ENCODE measurements at places on chromosomes 12 and 14. TPM values are rescaled to one million over a fixed set of nuclear protein-coding genes. Genes with fewer than 3 reads are reported as not detected.
A peak's percentile ranks its signal among the peaks of the same experiment; 100 is the strongest.

The NID2 gene
- 6.3 TPM for total RNA-seq

The KRT6B gene
- total RNA-seq = 0.08 TPM

The CPSF2 gene
- 15.5 TPM for total RNA-seq

The ETFBKMT gene
- total RNA-seq = 3.0 TPM

The FGF6 gene
- total RNA-seq = not detected

The INHBC gene
- total RNA-seq = not detected

DNA sequence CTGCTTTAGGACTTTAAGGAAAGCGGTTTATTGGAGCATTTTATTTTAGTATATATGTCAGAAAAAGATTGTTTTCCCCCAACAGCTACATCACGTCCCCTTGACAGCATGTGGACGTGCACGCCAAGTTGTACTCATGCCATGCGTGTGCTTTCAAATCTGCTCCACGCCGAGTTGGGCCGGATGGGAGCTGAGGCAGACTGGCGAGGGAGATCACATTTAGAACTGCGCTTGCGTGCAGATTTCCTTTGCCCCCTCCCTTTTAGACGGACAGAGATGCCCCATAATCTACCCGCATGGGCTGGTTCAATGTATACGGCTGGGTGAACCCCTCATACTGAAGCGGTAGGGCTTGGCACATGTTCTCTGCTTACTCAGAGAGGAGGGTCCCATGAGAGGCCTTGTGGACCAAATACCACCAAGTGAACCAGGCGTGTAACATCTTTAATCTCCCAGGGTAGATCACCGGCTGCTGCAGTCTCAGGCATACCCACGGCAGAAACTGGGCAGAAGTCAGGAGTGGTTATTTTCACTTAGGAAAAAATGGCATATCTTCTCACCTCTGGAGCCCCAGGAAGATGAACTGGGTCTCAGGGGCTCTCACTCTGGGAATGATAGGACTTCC, 92.1 kb downstream of the ESR2 start:
- DNase-seq = no peak

GRCh38 chr12:14554281-14555007, 13.2 kb downstream of the PLBD1 start:
- peak; percentile 71 for DNase-seq

GRCh38 chr12:47602949-47603558, 102.8 kb downstream of the RPAP3 start:
- no peak for DNase-seq

DNA sequence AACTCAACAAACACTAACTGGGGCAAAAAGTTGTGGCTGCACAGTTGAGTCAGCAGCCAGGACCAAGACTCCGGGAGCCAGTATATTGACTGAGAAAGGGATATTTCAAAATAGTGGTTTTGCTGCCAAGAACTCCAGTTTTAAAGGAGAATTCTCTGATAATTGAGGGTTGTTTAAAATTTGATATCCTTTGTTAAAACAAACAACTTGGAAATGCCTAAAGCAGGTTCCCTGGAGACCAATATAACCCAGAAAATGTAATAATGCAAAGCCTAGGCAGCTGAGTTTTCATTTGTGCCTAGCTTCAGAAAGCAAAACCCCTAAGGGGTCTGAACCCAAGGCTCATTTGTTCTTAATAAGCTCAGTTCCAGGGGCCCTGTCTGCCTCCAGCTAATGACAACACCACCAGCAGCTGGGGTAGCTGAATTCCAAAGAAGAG, 311.7 kb upstream of the CCDC196 start:
- DNase-seq = no peak

DNA sequence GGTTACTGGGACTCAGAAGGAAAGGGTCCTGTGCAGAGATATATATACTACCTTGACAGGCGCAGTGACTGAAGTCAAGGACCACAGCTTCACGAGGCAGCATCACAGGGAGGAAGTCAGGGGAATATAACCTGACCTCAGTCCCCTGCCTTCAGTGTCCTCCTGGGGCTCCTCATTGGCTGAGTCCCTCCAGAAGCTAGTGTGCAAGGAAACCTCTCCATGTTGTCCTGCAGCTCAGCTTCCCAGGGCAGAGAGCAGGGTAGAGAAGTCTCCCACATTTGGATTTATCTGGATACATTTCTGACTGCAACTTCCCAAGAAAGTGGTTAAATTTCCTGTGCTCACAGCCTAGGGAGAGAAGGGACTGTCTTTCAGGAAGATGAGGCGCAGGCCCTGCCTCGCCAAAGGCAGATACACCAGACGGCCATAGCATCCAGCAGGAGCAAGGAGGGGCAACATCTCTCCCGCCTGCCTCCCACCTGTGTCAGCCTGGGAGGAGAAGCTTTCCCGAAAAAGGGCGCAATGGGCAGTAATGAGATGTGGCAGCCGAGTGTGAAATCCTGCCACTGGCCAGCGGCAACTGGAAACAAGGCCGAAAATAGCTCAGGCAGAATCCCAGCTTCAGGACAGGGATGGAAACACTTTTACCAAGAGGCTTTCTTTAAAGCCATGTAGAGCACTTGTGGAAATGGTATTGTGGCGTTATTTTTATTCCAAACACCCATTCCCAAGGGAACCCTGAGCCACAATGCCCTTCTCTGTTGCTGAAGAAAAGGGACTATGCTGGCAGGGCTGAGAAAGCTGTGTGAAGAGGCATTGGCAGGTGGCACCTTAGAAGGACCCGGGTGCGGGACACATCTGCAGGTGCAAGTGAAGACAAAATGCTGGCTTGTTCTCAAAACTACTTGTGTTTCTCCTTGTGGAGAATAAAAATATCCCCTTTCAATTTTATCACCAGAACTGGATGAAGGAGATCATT, 54.9 kb upstream of the HIF1A start:
- DNase-seq = no peak

DNA sequence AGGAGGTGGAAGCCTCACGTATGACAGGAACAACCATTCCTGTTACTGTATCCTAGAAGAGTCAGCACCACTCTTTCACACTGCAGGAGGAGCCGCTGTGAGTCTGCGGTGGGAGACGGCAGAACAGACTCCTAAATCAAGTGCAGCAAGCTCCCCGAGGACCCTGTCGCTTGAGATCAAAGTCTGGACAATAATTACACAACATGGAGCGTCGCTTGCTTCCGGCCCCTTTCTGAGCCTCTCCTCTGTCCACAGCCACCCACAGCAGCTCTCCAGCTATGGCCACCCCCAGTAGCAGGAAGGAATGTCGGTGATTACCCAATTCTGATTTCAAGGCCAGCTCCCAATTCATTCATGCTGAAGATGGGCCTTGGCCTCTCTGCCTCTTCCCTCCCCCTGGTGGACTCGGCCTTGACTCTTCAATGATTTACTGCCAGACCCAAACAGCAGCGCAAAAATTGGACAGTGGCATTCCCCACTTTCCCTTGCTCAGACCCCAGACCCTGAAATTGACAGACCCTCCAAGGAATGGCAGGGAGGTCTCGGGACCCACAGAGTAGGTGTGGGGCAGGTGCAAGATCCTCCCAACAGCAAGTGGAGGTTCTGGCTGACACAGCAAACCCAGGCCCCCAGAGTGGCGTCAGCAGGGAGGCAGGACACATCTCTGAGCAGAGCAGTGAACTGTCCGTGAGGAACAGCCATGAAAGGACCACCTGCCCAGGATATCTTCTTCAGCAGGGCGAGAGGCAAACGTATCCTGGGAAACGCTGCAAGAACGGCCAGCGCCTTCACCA, 272.7 kb upstream of the DIO3 start:
- no peak for DNase-seq

DNA sequence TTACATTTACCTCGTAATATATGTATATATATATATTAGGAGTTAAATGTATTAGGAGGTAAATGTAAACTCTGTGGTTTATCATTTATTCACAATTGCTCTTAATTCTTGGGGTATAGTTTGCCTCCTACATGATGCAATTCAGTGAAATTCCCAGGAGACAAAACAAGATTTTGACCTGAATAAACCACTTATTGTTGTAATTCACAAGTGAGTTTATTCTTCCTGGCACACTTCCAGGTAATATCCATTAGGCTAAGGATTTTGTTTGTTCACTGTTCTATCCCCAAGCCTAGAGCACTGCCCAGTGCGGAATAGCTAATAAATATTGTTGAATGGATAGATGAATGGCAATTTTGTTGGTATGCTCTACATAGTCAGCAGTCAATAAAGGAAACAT, 3.0 kb downstream of the SMIM10L1 start:
- DNase-seq = no peak

DNA sequence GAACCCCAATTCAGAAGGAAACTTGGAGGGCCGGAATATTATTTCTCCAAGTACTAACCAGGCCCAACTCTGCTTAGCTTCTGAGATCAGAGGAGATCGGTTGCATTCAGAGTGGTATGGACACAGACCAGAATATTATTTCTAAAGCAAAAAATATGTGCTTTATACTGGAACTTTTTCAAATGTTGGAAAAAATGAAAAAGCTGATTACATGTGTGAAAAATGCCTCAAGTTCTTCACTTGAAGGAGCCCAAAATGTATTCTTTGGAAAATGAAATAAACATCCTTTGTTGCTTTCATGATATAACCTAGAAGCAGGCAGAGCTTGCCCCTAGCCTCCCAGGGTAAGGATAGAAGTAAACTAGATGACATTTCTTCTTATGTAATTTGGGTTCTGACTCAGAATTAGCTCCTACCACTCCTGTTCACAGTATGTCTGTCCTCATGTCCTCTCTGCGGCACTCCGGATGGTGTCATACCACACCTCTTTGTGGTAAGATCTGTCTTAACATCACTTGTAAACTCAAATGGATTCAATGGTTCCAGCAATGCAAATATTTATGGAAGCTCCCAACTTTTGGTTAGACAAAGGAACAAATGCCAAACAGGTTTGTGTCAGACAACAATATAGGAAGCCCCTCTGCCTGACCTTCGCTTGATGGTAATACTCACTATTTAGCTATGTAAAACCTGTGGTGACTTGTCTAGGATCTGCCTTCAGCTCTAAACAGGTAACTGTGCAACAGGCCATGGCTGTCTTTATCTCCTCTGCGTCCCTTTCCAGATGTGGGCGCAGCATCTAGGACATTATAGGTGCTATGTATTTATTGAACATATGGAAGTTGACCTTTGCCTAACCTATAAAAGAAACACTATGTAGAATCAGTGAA, 178.5 kb downstream of the SSPN start:
- DNase-seq = no peak

DNA sequence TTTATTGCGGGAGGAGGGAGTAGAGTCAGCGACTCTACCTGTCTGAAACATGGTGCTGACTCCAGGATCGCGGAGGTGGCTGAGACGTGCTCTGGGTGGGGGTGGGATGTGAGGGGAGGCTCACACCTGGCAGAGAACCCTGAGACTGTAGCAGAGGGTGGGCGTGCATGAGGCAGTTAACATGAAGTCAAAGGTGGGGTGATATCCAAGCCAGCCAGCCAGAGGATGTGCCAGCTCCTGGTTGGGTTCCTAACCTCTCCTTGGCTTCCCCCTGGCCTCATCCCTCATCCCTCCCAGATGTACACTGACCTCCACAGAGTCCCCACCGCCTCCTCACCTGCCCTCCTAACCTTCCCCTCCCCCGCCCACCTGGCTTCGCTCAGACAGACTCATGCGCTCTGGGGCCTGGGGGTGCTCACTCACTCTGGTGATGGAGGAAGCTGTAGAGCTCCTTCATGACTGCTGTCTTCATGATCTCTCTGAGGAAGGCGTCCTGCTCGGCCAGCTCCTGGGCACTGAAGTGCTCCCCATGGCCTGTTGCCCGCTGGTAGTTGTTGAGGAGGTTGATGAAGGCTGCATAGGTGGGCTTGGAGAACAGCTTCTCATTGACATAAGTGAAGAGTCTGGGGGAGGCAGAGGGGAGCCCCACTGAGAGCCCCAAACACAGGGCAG, 9.3 kb downstream of the ENDOU start:
- no peak for DNase-seq

- DNase-seq = no peak
These were observed 13.6 kb upstream of the TBC1D30 start for GRCh38 chr12:64810831-64811230.

DNA sequence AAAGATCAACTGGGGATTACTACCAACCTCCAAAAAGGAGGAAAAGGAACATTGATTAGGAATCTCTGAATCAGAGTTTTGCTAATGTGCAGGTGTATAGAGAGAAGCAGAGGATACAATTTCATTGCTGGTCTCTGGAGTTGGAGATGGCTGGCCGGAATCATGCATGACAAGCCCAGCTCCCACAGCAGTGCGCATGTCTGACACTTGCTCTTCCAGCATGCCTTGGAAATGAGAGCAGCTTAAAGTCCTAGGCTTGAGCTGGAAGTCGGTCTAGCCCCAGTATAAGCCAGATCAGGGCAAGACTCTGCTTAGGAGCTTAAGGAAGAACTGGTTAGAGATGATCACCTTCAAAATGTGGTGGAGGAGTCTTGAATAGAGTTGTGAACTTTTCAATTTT, 742.8 kb downstream of the DIO2 start:
- no peak for DNase-seq

- peak; percentile 28 for DNase-seq
These were observed 79.1 kb upstream of the EGLN3 start for GRCh38 chr14:34029921-34030334.

- no peak for DNase-seq
These were observed 57.5 kb downstream of the PLEKHA5 start for GRCh38 chr12:19186722-19187661.

DNA sequence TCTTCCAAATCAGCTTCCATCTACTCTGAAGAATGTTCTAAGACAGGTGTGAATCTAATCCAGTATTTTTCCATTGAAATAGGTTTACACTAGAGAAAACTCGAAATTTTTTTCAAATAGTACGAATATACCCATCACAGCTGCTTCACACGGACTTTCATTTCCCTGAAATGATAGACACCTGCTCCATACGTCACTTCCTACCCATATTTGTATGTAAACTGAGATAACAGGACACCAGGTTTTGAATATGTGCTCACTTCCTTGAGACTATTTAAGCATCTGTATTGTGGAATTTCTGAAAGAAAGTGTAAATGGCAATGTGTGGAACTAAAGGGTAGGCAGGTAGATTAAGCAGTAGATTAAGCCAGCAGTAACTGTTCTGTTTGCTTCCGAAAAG, 13.4 kb upstream of the ITPR2 start:
- DNase-seq = no peak

DNA sequence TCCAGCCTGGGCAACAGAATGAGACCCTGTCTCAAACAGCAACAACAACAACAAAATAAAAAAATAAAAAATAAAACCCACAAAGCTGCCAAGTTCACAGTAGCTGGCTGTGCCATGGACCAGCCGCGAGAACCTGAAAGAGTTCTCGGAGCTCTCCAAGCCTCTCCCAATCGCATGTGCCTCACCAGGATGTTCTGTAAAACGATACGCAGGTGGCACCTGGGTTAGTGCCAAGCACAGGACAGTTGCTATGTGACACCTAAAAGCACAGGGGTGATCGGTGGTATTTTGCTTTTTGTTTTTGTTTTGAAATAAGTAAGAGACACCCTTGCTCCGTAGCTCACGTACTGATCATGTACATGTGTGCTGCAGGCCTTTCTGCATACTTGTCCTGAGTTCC, 52.4 kb downstream of the RFLNA start:
- DNase-seq = no peak

Measured in pancreas (tissue), 10 donors.